CD4-positive, alpha-beta T cell treated with Interleukin-17A for 1 hour (primary cell): ENCODE measurements at places on chromosomes 2 and 18.

DNA sequence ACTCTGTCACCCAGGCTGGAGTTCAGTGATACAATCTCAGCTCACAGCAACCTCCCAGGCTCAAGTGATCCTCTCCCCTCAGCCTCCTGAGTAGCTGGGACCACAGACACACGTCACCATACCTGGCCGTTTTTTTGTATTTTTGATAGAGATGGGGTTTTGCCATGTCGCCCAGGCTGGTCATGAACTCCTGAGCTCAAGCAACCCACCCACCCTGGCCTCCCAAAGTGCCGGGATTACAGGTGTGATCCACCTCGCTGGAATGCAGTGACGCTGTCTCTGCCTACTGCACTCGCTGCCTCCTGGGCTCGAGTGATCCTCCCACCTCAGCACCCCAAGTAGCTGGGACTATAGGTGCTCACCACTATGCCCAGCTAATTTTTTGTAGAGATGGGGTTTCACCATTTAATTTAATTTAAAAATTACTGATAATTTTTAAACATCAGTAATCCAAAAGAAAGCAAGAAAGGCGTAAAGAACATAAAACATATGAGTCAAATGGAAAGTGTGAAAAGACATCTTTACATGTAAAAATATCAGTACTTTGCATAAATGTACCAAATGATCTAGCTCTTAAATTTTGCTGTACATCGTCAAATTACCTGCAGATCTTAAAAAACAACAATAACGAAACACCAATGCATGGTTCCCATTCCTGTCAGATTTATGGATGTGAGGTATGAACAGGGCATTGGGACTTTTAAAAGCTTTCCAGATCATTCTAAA, 2.8 kb upstream of the ZNF236 start:
- no peak for DNase-seq

GRCh38 chr2:171210216-171210863, 49.6 kb upstream of the TLK1 start:
- no peak for DNase-seq

GRCh38 chr2:150211164-150211631, 276.3 kb downstream of the RND3 start:
- DNase-seq, result no peak

DNA sequence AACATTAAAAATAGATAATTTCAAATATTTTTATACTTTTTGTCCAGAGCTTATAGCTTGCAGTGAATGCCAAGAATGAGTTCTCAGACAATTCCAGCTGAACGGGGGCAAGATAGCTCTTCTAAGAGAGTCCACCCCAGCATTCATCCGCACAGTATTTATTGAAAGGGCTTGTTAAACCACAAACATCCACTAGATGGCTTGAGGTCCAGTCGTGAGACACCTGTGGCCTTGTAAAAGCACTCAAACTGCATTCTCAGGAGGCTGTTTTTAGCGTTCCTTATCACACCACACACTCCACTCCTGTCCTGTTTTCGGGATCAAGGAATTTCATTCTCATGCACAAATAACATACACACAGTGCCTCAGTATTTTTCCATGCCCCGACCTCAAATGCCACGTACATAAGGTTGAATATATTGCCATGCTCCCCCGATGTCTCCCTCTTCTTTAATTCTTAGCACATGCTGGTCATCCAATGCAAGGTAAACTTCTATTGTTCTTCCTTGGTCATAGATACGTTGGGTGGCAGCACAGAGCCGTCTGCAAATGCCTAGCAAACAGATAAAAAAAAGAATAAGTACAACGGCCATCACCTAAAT, 47.4 kb downstream of the DNAJC10 start:
- peak; percentile 7 for DNase-seq

DNA sequence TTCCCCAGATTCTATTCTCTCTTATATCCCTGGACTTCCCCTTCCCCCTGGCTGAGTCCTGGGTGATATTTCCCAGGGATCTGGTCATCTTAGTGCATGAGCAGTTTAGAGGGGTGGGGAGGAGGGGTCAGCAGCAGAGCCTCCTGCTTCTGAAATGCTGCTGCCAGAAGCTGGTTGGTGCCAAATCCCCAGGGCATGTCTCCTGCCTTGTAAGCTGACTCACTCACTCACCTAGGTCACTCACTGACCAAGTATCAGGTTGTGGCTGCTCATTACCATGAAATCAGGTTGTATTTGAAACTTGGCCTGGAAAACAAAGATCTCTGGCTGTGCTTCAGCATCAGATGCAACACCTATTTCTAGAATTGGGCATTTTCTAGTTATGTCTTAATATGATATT, 14.3 kb downstream of the GPR39 start:
- no peak for DNase-seq

- no peak for DNase-seq
Measured at GRCh38 chr2:218471036-218471435, 52.1 kb downstream of the VIL1 start.

- DNase-seq, result no peak
Measured at GRCh38 chr2:120952318-120952717, 216.7 kb downstream of the GLI2 start.

- peak; percentile 33 for DNase-seq
Measured at GRCh38 chr2:180980943-180981911, 822 bp downstream of the UBE2E3 start.

DNA sequence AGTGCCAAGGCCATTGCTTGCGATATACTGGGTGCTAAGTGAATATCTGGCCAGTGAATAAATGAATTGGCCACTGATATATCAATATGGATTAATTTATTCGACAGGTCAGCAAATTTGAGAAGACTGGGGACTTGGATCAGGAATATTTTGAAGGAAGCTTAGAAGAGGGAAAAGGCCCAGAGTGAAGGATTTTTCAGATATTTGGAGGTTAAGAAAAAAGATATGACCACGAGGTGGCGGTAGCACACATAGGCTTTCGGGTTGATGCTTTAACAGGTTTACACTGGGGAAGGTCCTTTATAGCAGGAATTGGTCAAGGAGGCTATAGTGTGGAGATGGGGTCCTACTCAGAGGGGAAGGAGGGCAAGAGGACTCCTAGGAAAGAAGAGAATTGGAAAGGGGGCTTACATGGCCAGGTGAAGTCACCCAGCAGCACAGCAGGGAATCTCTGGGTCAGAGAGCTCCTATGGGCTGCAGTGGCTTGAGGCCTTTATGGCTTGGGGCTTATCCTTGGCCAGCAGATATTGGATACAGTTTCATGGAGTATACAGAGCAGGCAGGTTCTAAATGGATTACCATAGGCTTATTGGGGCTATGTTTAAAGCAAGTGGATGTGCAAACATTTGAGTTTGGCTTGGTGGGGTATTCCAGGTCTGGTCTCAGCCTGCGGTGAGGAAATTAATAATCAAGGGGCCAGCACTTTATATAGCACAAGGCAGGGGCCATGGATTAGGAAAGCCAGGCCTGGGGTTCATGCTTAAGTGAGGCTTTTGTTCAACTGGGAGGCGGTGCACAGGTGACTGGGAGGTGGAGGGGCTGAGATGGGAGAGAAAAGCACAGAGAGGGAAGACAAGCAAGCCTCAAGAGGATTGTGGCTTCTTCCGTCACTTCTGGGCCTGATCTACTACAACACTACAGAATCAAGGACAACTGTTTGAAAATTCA, 9.7 kb downstream of the IL1RN start:
- peak; percentile 58 for DNase-seq

GRCh38 chr2:99348173-99348572, 11.0 kb downstream of the EIF5B start:
- peak; percentile 3 for DNase-seq

DNA sequence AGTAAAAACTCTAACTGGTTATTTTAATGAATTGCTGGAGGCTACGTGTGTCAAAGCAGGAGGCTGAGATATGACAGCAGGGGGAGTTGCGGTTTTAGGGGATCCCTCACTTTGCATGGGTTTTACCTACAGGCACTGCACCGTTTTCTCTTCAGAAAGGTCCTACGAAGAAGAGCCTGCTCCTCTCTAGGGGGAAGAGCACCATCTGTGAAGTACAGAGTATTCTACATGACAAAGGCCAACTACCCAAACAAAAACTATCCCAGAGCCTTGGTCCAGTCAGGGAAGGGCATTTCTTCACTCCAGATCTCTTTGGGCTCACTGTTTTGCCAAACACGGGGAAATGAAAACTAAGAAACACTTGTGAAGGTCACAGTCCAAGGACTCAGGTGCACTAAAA, 696.7 kb upstream of the SOX11 start:
- DNase-seq, result no peak

DNA sequence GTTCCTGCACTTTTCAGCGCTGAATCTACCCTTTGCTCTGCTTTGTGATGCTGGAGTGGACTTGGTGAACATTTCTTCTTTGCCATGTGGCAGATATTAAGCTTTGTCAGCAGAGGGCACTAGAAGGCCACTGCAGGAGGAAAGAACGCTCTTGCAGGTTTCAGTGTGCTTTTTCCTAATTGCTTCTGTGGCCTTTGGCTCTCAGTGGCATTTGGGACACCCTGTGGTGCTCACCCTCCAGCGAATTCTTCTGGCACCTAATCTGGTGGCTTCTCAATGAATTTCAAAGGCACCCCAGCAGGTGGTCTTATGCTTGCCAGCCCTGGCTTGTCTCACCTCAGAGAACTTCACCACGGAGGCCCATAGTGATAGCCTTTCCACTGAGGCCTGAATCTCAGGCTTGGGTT, 146.7 kb downstream of the MYO3B start:
- peak; percentile 28 for DNase-seq

DNA sequence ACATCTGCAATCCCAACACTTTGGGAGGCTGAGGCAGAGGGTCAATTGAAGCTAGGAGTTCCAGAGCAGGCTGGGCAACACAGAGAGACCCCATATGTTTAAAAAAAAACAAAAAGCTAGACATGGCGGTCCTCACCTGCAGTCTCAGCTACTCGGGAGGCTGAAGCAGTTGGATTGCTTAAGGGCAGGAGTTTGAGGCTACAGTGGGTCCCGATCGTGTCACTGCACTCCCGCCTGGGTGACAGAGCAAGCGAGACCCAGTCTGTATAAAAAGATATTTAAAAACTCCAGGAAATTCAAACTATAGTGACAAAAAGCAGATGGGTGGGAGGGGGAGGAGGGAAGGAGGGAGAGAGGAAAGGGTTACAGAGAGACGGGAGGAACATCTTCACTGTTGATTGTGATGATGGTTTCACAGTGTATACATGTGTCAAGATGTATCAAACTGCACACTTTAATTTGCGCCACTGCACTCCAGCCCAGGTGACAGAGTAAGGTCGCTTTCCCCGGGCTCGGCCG, 942 bp upstream of the ZNF236 start:
- DNase-seq, result no peak

- peak; percentile 34 for DNase-seq
Measured at GRCh38 chr2:179020156-179020750, 29.7 kb downstream of the CCDC141 start.

DNA sequence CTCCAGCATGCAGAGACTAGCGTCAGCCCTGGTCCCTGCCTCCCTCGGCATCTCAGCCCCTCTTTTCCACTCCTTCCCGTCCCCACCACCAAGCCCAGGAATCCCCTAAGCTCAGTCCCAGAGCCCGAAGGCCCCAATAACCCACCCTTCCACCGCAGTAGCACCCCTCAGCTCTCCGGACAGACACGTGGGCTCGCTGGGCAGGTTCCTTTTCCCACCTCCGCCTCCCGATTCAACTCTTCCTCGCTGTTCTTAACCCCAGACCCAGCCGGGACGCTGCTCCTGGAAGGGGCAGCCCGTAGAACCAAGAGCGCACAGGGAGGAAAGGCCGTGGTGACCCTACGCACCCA, 1.4 kb downstream of the IHH start:
- no peak for DNase-seq
